ENCODE measurements at places on chromosomes 2 and 18.

GRCh38 chr2:192877159-192877558, 682.4 kb upstream of the TMEFF2 start:
- no peak for DNase-seq

DNA sequence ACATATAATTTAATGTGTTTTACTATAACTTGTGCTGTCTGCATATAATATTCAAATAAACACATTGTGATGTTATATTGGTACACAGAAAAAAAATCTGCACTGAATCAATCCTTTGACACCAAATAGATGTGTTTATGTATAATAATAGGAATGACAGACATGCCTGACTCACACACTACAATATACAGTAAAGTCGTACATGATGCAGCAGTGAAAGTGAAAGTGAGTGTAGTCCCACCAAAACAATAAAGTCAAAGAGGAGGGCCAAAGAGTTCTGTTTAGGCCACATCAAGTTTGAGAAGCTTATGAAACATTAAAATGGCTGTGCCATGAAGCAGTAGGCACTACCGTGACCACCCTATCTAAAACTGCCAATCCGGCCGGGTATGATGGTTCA, 8.2 kb upstream of the RBM44 start:
- DNase-seq: no peak

GRCh38 chr2:207087046-207087902, 78.5 kb downstream of the KLF7 start:
- DNase-seq: no peak

DNA sequence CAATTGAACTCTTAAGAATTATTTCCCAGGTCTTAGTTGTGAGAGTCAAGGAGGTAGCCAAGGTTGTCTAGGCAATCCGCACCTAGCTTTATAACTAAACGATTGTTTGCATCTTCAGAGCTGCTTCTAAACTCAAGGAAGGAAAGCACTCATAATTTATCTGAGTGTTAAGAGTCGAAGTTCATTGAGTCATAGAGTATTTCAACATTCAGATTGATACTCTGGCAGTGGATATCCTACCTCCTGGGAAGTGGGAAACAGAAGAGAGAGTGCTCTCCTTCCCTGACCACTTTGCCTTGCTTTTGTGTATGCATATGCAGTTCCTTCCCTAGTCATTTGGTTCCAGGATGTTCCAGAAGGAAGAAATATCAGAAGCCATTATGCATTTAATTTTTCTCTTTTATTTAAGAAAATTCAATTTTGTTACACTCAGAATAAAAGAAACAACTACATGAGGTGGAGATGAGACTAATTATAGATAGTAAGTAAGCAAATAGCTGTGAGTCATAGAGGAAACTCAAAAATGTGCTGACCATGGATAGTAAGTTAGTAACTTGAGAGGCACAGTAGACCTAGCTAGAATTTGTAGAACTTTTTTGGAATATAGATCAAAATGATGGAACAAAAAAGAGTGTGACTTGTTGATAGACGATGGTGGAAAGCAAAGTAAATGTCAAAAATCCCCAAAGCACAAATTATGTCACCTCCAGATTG, 35.4 kb upstream of the FSHR start:
- DNase-seq: no peak

- DNase-seq: no peak
Measured at GRCh38 chr2:206556357-206556949, 85.8 kb upstream of the FAM237A start.
